ENCODE measurements at places on chromosomes 2 and 18.

DNA sequence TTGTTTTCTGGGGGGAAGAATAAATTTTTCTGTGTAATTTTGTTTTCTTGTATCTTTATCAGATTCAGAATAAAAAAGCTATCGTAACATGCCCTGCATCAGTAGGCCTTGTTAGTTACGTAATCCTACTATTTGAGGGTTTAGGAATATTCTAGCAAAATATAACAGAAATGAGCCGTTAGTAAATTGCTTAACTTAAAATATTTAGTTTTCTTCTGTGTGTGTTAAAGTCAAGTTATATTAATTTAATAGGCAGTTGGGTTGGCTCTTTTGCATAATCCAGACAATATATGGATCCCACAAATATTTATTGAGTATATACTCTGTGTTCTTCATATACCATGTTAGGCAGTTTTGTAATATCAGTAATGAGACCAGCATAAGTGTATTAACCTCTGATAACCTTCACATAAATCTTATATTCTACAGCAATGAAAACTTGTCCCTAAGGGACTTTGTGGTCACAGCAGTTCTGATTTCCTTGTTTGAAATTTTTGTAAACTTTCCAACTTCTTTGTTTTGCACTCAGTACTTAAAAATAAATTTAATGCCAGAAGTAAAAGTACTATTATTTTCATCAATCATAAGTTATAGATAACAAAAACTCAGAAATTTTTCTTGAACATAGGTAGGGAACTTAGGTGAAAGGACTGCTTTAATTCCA lies 151.9 kb downstream of the FMNL2 start:
- peak; percentile 24 for DNase-seq

GRCh38 chr2:189142893-189143759 lies 36.4 kb downstream of the COL5A2 start:
- no peak for DNase-seq

GRCh38 chr18:26335156-26335555 lies 108.9 kb downstream of the TAF4B start:
- DNase-seq, result no peak

DNA sequence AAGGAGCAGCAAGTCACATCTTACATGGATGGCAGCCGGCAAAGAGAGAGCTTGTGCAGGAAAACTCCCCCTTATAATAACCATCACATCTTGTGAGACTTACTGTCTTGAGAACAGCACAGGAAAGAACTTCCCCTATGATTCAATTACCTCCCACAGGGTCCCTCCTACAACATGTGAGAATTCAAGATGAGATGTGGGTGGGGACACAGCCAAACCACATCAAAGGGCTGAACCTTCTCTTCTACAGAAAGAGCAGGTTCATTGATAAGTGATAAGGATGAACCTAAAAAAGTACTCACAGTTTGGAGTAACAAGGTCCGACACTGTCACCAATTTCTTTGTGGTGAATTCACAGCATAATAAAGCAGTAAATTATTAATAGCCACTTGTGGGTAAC lies 422.2 kb upstream of the FSIP2 start:
- DNase-seq, result no peak

DNA sequence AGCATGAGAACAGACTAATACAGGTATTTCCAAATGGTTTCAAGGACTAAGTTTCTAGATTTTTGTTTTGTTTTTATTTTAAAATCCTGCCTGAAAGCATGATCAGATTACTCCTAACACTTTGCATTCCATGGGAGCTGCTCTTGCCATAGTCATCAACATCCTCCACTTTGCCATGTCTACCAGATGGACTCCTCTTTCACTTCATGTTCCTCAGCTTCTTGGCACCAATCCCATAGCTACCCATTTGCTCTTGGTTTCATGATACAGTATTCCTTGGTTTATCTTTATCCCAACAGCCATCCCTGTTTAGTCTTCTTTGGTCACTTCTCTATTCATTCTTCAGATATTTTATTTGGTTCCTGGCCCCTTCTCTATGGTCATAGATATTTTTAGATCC lies 154.2 kb upstream of the CCDC195 start:
- DNase-seq, result peak; percentile 29

DNA sequence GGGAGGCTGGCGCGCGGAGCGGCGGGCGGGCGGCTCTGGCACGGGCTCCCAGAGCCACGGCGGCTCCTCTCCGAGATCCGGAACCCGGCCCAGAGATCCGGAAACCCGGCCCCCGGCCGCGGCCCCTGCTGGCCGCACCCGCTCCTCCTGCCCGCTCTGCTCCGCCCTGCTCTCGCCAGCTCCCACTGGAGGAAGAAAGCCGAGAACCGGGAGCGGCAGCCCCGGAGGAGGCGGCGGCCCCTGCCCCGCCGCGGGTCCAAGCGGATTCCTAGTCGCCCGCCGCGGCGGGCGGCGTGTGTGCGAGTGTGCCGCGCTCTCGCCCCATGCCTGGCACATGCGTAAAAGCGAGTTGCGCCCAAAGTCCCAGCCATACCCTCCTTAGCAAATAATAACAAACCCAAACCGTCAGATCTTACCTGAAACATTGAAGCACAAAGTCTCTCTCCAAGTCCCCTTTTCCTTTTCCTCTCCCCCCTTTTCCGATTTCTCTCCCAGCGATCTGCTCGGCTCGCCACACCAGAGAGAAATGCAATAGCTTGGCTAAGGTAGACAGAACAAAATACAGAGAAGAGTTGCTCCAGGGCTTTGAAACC lies 108.7 kb upstream of the KCTD1 start:
- peak; percentile 63 for DNase-seq

DNA sequence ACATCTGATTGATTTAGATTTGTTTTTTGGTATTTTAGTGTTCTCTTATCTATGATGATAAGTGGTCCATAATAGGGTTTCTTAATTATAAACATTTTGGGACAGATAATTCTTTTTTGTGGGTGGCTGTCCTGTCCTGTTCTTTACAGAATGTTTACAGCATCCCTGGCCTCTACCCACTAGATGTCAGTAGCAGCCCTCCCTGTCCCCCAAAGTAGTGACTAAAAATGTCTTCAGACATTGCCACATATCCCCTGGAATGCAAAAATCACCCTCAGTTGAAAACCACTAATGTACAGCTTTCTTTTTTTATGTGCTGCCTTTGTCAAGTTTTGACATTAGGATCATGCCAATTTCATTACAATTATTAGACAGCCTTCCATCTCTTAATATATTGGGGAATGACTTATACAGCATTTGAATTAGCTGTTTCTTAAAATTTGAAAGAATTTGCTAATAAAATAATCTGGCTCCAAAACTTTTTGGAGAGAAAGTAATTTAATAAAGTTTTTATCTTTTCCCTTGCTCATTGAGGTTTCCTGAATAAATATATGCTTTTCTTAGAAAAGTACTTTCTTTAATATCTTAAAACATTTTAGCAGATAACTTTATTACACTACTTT lies 19.5 kb downstream of the WIPF1 start:
- peak; percentile 80 for DNase-seq

- no peak for DNase-seq
Observed at GRCh38 chr2:138215958-138216357, 251.7 kb downstream of the HNMT start.

- DNase-seq, result no peak
Observed at GRCh38 chr2:154992826-154993225, 294.3 kb downstream of the KCNJ3 start.

GRCh38 chr18:22238036-22238435 lies 68.6 kb downstream of the GATA6 start:
- DNase-seq, result no peak

- no peak for DNase-seq
Observed at GRCh38 chr2:60992985-60993392, 24.5 kb upstream of the PEX13 start.

DNA sequence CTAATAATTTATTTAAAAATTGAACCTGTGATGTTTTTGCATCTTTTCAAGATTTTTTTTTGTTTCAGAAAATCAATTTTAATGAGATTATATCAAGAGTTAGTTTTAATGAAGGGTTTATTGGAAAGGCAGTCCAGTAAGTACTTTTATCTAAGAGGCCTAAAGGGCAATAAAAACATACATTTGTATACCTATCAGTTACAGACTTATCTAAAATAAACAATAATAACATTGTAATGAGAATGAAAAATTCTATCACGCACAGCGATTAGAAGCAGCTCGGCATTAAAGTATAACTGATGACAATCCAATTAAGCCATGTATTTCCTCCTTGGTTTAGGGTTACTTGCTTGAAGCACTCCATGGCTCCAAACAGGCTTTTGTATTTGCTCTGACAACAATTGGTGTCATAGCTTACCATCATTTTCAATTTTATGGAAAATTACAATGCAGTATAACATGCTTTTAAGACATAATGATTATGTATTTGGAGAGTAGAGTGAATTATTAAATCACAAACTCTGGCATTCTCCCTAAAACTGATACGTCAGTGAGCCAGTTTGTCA lies 629.4 kb downstream of the TSN start:
- DNase-seq, result no peak

GRCh38 chr18:49072940-49073339 lies 122.2 kb upstream of the SMAD7 start:
- no peak for DNase-seq

GRCh38 chr2:101967826-101968513 lies 23.8 kb upstream of the IL1R2 start:
- no peak for DNase-seq

GRCh38 chr18:22324191-22325131 lies 93.3 kb downstream of the CTAGE1 start:
- DNase-seq, result no peak

- DNase-seq, result no peak
Observed at GRCh38 chr18:55317864-55318263, 270.1 kb downstream of the TCF4 start.

- DNase-seq, result no peak
Observed at GRCh38 chr2:86794861-86795260, 4.1 kb upstream of the CD8A start.

DNA sequence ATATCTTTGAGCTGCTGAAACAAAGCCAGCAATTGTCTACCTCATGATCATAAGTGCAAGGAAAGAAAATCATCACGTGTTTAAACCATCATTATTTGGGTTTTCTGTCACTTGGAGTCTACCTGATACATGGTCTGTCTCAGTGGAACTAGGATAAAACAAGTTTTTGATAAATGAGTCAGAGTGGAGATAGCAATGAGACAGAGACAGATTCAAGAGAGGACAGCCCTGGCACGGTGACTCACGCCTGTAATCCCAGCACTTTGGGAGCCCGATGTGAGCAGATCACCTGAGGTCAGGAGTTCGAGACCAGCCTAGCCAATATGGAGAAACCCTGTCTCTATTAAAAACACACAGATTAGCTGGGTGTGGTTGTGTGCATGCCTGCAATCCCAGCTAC lies 93.8 kb downstream of the PMAIP1 start:
- DNase-seq, result no peak

DNA sequence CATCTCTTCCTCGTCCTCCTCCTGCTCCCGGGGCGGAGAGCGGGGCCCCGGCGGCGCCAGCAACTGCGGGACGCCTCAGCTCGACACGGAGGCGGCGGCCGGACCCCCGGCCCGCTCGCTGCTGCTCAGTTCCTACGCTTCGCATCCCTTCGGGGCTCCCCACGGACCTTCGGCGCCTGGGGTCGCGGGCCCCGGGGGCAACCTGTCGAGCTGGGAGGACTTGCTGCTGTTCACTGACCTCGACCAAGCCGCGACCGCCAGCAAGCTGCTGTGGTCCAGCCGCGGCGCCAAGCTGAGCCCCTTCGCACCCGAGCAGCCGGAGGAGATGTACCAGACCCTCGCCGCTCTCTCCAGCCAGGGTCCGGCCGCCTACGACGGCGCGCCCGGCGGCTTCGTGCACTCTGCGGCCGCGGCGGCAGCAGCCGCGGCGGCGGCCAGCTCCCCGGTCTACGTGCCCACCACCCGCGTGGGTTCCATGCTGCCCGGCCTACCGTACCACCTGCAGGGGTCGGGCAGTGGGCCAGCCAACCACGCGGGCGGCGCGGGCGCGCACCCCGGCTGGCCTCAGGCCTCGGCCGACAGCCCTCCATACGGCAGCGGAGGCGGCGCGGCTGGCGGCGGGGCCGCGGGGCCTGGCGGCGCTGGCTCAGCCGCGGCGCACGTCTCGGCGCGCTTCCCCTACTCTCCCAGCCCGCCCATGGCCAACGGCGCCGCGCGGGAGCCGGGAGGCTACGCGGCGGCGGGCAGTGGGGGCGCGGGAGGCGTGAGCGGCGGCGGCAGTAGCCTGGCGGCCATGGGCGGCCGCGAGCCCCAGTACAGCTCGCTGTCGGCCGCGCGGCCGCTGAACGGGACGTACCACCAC lies 2.1 kb downstream of the GATA6 start:
- no peak for DNase-seq

- DNase-seq, result no peak
Observed at GRCh38 chr2:150144546-150145298, 342.7 kb downstream of the RND3 start.

DNA sequence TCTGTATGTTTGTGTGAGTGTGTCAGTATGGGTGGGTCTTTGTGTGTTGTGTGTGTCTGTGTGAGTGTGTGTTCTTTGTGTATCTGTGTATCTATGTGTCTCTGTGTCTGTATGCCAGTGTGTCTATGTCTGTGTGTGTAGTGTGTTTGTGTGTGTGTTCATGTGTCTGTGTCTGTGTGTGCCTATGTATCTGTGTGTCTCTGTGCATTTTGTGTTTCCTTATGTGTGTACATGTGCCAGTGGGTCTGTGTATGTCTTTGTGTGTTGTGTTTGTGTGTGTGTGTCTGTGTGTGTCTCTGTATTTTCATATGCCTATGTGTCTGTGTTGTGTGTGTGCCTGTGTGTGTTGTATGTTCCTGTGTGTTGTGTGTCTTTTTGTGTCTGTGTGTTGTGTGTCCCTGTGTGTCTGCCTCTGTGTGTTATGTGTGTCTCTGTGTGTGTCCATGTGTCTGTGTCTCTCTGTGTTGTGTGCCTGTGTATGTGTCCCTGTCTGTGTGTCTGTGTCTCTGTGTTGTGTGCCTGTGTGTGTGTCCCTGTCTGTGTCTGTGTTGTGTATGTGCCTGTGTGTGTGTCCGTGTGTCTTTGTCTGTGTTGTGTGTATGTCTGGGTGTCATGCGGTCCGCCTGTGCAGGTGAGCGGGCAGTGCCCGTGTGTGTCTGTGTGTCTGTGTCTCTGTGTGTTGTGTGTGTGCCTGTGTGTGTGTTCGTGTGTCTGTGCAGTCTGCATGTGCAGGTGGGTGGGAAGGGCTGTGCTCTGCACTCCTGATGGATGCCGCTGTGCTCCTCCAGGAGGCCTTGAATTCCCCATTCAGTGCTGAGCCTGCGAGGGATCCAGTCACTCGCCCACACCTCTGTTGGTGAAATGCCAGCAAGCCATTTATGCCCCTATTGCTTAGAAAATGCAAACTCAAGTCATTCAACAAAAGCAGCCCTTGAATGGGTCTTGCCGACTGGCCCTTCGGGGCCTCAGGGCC lies 37.4 kb downstream of the KLHL29 start:
- DNase-seq, result no peak

GRCh38 chr2:20624884-20625485 lies 25.9 kb downstream of the HS1BP3 start:
- no peak for DNase-seq
